ENCODE measurements at places on chromosomes 2 and 18.

GRCh38 chr2:42128721-42129486 lies 40.2 kb upstream of the EML4 start:
- no peak for DNase-seq

DNA sequence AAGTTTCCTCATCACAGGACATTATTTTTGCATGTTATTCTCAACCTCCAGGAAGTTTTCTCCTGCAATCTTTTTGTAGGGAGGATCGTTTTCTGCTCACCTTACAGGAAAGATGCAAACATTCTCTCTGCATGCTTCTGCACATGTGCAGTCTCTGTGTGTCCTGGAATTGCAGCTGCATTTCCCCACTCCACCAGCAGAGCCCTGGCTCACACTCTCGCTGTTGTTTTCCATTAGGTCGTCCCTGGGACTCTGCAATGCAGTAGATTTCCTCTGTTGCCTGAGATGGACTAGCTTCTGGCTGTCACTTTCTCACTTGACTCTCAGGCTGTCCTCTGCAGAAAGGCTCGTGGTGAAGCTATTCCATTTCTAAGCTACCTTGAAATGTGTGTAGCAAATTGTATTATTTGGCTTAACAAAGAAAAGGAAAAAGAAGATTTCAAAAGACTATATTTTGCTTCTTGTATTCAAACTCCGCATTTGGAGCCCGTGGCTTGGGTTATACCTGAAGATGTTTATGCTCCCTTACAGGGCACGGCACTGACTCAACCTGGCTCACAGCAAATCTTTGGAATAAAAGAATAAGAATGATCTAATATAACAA lies 346.7 kb downstream of the RAD51AP2 start:
- DNase-seq = no peak

DNA sequence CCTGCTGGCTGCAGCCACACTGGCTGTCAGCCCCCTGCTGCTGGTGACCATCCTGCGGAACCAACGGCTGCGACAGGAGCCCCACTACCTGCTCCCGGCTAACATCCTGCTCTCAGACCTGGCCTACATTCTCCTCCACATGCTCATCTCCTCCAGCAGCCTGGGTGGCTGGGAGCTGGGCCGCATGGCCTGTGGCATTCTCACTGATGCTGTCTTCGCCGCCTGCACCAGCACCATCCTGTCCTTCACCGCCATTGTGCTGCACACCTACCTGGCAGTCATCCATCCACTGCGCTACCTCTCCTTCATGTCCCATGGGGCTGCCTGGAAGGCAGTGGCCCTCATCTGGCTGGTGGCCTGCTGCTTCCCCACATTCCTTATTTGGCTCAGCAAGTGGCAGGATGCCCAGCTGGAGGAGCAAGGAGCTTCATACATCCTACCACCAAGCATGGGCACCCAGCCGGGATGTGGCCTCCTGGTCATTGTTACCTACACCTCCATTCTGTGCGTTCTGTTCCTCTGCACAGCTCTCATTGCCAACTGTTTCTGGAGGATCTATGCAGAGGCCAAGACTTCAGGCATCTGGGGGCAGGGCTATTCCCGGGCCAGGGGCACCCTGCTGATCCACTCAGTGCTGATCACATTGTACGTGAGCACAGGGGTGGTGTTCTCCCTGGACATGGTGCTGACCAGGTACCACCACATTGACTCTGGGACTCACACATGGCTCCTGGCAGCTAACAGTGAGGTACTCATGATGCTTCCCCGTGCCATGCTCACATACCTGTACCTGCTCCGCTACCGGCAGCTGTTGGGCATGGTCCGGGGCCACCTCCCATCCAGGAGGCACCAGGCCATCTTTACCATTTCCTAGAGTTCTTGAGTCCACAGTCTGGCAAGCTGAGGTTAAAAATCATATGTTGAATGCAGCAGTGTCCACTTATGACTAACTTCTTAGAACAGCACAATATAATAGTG lies 741 bp downstream of the GPR148 start:
- DNase-seq = no peak

- no peak for DNase-seq
Observed at GRCh38 chr2:198077477-198077876, 273.1 kb downstream of the PLCL1 start.

DNA sequence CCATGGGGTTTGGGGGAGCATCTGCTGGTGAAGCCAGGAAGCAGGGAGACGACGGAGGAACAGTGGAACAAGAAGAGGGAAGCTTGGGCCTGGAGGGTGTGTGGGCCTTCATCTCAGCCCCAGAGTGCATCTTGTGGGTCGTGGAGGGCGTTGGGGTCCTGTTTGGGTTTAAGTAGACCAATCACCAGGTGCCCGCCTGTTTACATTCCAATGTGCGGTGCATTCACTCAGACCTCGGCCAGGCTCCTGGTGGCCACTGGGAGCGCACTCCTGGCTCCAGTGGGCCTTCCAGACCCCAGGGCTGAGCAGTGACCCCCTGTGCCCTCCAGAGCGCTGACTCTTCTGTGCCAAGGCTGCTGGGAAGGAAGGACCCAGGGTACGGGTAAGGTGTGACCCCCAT lies 293.7 kb downstream of the NDUFA10 start:
- DNase-seq = no peak

DNA sequence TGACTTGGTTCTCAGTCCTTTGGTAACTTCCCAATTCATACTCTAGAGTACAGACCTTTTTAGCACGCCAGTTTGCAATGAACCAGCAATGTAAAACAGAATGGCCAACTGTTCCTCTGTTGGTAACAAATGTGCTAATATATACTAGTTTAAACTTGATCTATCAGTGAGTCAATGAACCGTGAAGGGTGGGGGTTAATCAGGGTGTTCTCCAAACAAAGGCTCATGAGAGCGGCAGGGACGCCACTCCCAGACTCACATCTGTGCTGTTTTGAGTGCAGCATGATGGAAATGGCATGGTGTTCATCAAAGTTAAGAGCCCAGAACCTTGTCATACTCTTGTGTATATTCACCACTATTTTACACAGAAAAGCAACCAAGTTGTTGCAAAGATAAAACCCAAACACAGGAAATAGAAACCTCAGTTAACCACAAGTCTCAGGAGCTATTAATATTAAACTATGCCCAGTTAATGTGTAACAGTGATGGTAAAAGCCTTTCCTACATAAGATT lies 70.3 kb downstream of the CERKL start:
- DNase-seq = no peak

Data from activated gamma-delta T cell treated with anti-CD3 and anti-CD28 coated beads, Interleukin-2, amount 50 U/mL, for 16 hours (primary cell).